Activated CD8-positive, alpha-beta memory T cell treated with anti-CD3 and anti-CD28 coated beads for 24 hours (primary cell): ENCODE measurements at places on chromosomes 3 and 15.
A peak's percentile ranks its signal among the peaks of the same experiment; 100 is the strongest.

- no peak for DNase-seq
These were observed 40.9 kb downstream of the CBLB start for GRCh38 chr3:105827959-105828358.

DNA sequence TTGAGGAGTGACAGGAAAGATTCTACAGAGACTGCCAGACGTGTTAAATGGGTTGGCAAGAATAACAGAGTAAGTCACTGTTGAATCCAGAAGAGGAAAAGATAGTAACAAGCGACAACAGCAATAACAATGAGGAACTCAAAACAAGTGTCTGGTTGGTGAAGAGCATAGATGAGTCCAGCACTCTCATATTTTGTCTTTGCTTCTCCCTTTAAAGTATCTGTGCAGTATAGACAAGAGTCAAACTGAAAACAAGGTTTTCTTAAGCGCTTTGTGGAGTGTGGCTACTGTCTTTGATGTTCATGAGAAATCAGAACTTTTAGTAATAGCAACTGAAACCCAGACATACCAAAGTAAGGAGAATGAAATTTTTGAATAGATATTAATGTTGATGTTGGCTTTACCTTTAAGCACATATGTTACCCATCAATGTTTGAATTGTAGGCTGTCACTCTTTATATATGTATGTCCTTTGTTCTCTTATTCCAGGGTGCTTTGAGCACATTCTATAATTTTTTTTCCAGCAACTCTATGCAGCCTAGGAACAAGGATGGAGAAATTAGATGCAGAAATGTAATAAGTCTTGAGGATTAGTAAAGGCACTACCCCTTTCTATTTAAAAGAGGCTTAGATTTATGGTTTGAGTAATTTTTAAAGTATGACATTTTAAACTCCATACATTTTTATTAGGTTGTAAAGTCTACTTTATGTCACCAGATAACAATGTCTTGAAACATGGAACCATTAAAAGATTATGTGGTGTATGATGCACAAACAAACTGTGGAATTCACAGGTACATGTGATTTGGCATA, 185.5 kb downstream of the NFKBIZ start:
- no peak for DNase-seq

DNA sequence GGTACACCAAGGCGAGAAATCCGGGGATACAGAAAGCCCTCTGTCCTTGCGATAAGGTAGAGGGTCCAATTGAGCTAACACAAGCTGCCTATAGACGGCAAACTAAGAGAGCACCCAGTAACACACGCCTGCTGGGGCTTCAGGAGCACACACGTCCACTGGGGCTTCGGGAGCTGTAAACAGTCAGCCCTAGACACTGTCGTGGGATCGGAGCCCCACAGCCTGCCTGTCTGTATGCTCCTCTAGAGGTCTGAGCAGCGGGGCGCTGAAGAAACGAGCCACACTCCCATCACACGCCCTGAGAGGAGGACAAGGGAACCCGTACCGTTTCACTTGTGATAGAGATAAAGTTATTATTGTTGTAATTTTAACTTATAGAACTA, 486 bp downstream of the SAMMSON start:
- DNase-seq, result no peak

GRCh38 chr3:126521122-126521891, 2.6 kb upstream of the CHST13 start:
- no peak for DNase-seq

GRCh38 chr15:79261836-79262235, 20.7 kb upstream of the ANKRD34C start:
- no peak for DNase-seq

- no peak for DNase-seq
These were observed 49.8 kb downstream of the CNOT10 start for GRCh38 chr3:32734756-32735155.

DNA sequence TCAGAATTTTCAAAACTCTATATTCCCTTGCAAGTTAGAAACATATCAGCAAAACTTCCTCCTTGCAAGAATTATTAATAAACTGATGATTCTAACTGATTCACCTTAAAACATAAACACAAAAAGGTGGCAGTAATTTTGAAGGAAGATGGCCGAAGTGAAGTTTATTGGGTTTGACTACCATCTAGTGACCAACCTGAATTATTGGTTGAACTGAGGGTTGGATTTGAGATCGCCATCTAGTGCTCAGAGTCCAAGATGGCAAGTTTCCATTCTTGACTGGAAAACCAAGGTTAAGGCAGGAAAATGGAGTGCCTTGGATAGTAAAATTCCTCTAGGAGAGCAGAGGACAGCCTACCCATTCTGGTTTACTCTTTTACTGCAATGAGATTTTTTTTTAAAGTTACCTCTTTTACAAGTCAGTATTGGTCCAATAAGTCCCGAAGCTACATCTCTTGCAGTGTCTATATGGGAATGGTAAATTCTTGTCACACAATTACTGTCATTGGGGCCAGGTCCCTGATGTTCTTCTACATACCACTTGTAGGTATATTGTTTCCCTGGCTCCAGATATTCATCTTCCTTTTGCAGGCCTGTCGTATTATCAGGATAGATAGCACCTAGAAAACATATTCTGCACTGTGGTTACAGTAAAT, 51.6 kb upstream of the CP start:
- no peak for DNase-seq

DNA sequence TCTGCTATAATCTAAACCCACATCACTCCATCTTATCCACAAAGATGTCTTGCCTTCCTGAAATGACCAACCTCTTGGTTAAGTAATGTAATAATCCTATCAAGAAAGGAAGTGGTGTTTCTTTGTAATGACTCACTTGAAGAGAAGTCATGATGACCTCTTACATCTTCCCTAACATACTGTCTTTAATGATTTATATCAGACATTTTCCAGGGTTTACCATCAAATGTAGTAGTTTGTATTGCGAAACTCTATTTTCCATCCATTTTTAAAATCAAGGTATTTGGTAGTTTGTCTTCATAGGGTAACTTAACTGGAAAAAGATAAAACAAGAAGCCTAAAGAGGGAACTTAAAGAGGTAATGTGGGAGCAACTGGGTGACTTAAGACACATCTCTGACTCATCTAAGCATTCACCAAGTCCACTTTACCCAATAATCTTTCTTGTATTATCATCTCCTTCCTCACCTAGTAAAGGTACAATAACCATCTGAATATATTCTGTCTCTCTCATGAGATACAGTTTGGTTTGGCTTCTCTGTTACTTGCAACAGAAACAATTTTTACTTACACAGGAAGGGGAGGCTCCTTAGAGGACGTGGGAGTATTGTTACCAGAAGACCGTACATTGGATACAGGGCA, 5.7 kb upstream of the MAPK6 start:
- no peak for DNase-seq

DNA sequence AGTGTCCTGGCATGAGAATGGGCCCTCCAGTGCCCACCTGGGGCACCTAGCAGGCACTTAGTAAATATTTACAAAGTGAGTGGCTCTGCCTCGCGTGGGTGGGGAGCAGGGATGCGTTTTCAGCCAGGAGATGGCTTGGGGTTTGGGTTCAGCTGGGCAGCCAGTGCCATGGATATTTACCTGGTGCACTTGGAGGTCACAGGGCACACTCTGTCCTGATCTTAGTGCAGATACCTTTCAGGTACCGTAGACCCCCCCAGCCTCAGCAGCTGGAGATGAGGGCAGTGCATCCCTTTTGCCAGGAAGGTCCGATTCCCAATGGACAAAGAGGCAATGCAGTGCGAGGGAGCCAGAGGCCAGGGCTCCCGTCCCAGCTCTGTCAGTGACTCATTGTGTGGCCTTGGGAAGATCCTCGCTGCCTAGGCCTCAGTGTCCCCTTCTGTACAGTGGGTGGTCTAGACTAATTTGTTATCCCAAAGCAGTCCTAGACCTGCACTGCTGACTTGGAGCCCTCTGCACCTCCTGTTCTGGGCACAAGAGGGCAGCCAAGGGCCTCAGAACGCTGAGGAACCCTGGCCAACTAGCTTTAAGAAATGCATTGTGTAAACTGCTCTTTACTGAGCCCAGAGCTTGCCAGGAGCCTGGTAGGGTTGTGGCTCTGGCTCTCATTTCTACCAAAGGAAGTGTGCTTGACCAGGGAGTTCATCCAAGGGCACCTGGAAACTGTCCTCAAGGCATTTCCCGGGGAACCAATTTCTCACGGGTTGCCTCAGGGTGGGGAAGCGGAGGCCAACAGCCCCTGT, 16.0 kb downstream of the HDAC11 start:
- DNase-seq, result peak; percentile 87

DNA sequence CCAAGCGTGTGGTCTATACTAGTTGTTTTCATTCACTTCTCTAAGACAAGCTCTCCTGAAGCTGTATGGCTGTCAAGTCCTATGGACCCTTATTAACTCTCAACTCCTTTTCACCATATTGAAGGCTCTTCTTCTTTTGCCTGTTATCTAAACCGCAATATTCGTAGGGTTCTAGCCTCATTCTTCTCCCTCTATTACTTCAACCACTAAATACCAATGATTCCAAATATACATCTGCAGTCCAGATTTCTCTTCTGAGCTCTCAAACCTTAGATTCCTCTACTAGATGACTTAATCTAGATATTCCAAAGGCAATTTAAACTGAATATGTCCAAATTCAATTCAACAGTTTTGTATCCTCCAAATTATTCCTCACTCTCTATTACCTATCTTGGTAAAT, 24.6 kb downstream of the AQR start:
- no peak for DNase-seq

DNA sequence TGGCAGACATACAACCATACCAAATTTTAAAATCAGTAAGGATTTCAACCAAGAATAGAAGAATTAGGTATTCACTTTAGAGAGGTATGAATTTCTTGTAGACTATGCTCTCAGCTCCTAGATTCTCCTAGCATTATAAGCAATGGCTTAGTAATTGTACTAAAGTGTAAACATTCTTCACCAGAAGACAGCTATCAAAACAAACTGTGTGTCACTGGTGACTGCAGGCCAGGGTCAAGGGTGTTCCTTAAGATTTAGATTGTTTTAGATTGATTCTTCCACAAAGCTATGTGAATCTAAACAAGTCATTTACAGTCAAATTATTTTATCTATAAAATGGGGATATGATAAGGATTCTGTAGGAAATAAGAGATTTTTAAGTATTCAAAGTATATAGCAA, 23.1 kb upstream of the GP5 start:
- DNase-seq, result no peak

- DNase-seq, result no peak
These were observed 78.5 kb downstream of the PPARG start for GRCh38 chr3:12367346-12367745.

DNA sequence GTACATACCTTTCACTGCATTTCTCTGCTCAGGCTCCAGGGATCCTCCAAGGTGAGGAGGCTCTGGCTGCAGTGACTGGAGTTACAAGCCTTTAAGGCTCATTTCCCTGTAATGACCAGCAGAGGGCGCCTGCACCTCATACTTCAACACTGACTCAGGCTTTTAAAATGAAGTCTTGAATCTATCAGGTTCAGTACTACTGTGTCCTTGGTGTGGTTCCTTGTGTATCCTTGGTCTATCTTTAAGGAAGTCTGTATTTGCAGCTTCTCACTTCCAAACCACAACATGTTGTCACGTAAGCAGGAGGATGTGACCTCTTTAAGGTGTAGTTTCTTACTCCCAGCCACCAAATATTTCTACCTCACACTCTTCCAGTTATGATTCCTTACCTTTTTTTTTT, 122.5 kb upstream of the ZBED2 start:
- peak; percentile 79 for DNase-seq

DNA sequence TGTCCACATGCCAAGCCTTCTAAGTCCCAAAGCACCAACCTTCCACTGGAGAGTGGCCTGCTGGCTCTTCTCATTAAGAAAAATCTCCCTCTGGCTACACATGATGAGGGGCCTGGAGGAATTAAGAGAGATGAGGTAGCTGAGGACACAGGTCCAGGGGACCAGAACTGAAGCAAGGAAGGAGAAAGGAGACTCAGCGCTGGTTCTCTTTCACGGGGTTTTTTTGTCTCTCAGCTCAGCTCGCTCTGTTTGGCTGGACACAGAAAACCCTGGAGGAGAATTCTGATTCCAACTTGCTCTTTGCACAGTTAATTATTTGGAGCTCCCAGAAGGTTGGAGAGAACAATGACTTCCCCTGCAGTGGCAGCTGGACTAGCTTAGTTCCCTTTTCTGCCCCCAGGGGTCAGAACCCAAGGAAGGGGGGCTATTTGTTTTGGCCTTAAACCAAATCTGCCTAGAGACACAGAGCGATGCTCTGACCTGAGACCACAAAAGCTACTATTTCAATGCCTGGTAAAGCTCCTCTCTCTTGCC, 507.6 kb downstream of the FHIT start:
- no peak for DNase-seq

DNA sequence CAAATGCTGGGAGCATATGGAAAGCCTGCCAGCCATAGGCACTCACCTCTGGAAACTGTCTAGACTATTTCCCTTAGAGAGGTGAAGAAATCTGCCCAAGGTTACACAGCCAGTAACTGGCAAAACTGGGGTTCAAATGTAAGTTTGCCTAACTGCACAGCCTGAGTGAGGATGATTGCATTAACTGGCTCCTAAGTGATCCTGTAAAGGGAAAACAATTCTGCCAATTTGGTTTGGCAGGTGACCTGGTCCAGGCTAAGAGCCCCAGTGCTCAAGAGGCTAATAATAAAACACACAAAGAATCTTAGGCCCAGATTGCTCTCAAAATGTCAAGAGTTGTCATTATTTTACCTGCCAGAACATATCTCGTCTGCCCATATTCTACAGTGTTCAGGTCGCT, 43.9 kb upstream of the SPRED1 start:
- DNase-seq, result no peak

- no peak for DNase-seq
These were observed 599.2 kb downstream of the TUSC7 start for GRCh38 chr3:117308756-117309155.

DNA sequence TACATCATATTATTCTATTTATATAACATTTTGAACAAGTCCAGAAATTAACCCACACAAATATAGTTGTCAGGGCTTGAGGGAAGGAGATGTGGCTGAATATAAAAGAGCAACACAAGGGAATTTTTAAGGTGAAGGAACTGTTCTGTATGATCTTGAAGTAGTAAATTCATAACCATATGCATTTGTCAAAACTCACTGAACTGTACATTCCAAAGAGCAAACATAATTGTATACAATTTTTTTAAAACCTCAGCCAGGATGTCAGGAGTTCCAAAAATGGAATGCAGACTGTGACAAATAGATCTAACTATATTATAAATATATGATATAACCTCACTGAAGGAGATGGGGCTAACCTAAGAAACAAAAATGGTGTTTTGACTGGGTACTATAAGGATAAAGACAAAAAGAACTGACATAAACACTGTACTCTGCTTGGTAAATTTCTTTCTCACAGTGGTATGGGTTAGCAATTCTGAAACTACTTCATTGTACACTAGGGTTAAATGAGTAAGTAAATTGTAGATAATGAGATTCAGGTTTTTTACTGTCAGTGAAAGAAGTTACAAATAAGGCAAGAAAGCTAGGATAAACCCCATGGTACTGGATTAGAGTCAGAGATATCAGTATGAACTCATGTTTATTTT, 14.4 kb downstream of the GOLGB1 start:
- DNase-seq, result no peak

- DNase-seq, result no peak
These were observed 132.5 kb downstream of the DOCK3 start for GRCh38 chr3:50807266-50807665.

GRCh38 chr3:52440671-52441070, 4.2 kb downstream of the SEMA3G start:
- DNase-seq, result no peak

GRCh38 chr15:82805994-82806406, at the start of gene FSD2:
FSD2 (minus strand) TSS chr15:82806069; CDS start chr15:82787390, 18,679 bp downstream.
- DNase-seq, result no peak

- peak; percentile 82 for DNase-seq
These were observed at the start of gene ESYT3 for GRCh38 chr3:138434276-138434874. ESYT3 (plus strand) TSS chr3:138434616; CDS start chr3:138434799, 183 bp downstream.

- DNase-seq, result no peak
These were observed 940 bp upstream of the CCR1 start for GRCh38 chr3:46209053-46209452.

GRCh38 chr15:62046078-62046743, 14.0 kb downstream of the VPS13C start:
- DNase-seq, result no peak
